ENCODE measurements at places on chromosomes 13 and 19.
A peak's percentile ranks its signal among the peaks of the same experiment; 100 is the strongest.

- peak; percentile 23 for DNase-seq
Observed at GRCh38 chr13:20197361-20197834, 4.7 kb upstream of the GJB2 start.

DNA sequence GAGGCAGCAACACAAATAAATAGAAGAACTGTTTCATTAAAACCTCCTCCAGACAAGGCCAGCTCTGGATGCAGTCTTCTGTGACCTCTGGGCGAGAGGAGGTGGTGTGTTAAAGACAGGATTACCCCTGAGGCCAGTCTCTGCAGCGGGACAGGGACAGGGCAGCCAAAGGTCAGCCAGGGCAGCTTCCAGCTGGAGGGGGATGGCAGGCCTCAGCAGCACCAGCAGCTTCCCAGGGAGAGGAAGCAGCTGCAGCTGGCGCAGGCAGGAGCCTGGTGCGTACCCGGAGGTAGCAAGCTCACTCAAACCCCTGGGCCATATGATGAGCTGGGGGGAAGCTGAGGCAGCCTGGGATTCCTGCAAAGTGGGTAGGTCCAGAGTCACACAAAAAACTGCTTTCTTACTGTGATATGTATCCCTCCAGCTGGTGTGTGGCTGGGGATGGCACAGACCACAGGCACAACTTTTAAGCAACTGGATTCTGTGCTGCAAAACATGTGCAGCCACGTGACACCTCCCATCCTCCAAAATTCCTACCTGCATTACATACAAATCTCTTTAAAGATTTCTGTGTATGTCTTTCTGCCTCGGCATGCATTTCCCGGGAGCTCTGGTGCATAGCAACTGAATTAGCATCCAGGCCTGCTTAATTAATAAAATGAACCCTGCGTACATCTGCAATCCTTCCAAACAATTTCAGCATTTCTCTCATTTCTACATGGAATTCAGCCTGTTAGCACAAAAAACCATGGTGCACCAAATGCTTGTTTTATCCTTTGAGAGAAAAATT is 238.3 kb upstream of the MAB21L1 start:
- no peak for DNase-seq

- DNase-seq = no peak
Observed at GRCh38 chr13:109208522-109208921, 577.9 kb downstream of the IRS2 start.

DNA sequence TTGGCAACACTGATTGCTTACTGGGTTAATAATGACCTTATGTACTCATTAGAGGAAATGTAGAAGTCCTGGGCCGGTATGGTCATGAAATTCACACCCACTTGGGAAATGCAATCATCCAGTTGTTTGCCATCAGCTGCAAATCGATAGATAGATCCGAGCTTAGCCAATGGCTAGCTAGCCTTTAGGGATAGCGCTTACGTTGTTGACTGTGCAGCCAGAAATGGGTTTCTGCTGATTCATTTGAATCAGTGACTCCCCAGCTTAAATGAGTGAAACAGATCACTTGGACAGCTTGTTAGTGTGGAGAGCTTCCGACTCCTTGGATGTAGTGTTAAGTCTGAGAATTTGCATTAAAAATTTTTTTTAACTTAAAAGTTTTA is 11.8 kb downstream of the IL17D start:
- DNase-seq = no peak
